ENCODE measurements at places on chromosomes 1 and 21. TPM values are rescaled to one million over a fixed set of nuclear protein-coding genes. Genes with fewer than 3 reads are reported as not detected.

The SYDE2 gene
- total RNA-seq: 1.4 TPM

The PPOX gene
- total RNA-seq: 31.1 TPM

- H3K27ac ChIP-seq: no peak overlapping the region
- H3K4me1 ChIP-seq: peaks cover 13% of the 10 kb centered on the region
- no peaks in the 10 kb centered on the region for H3K36me3 ChIP-seq
- H3K27me3 ChIP-seq: peaks cover 21% of the 10 kb centered on the region
Measured at GRCh38 chr1:116147972-116148371, 36.8 kb downstream of the MAB21L3 start.

DNA sequence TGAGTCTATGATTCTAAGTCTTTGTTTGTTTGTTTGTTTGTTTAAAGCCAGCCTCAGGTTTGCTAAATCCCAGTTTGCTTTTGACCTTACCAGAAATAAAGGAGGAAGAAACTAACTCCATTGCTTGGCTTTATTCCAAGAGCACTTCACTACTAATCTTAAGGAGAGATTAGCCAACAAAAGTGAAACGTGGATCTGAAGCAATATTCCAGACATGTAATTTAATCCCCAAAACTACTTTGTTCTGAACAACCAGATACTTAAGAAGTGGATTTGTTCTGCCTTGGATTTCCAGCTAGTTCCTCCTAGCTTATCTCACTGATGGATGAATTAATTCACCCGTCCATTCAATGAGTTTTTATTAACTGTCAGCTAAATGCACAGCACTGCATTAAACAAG, 15.9 kb upstream of the CEP350 start:
- no peak for DNase-seq
- H3K4me3 ChIP-seq: no peak overlapping the region
- no peak overlapping the region for H3K27ac ChIP-seq

DNA sequence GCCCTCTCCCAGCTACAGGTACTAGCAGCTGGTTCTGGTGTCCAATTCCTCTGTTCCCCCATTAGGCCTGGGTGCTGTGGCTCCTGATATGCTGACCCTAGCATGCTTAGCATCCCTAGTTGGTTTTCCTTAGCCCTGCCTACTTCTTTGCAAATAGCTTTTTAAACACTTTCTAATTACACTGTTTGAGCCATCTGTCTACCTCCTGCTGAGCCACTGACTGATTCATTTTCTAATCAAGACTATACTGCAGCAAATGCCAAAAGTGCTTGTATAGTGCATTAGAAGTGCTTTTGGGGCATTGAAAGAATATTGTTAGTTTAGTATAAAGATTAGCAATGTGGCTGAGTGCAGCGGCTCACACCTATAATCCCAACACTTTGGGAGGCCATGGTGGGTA, 36.3 kb downstream of the ERICH3 start:
- H3K27me3 ChIP-seq: no peaks in the 10 kb centered on the region
- DNase-seq: no peak
